ENCODE measurements at places on chromosomes 12 and 14.
A peak's percentile ranks its signal among the peaks of the same experiment; 100 is the strongest.

- no peak for DNase-seq
These were observed 15.8 kb downstream of the KRT7 start for GRCh38 chr12:52248541-52249461.

GRCh38 chr12:25434515-25434914 lies 118.6 kb downstream of the LMNTD1 start:
- DNase-seq = no peak

DNA sequence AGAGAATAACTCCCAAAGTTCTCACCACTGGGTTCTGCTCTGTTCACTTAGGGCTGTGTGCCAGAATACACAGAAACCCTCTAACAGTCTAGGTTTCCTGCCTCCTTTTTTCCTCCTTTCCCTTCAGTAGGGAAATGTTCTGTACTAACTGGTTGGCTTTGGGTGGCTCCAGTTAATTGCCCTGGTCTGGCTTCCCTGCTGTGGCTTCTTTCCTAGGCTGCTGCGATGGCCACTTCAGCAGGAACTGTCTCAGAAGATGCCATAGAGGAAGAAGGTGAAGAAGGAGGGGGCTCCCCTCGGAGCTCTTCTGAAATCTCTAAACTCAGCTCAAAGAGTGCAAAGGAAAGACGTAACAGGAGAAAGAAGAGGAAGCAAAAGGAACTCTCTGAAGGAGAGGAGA lies 115.2 kb downstream of the SCN8A start:
- DNase-seq = no peak

DNA sequence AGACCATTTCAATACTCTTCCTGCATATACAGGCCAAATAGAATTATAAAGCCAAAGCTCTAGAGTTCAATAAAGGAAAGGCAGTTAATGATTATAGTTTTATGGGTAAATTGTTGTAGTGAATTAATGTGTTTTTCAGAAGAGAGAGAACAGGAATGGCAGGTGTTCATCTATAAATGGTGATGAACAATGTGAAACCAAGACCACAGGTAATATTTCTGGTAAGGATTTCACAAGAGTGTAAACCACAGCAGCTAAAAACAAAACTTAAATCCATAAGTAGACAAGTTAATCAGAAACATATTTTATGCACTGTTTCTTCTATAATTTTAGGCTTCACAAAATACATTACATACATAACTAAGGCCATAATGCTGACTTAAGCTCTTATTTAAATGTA lies 204.4 kb downstream of the SYT1 start:
- no peak for DNase-seq

DNA sequence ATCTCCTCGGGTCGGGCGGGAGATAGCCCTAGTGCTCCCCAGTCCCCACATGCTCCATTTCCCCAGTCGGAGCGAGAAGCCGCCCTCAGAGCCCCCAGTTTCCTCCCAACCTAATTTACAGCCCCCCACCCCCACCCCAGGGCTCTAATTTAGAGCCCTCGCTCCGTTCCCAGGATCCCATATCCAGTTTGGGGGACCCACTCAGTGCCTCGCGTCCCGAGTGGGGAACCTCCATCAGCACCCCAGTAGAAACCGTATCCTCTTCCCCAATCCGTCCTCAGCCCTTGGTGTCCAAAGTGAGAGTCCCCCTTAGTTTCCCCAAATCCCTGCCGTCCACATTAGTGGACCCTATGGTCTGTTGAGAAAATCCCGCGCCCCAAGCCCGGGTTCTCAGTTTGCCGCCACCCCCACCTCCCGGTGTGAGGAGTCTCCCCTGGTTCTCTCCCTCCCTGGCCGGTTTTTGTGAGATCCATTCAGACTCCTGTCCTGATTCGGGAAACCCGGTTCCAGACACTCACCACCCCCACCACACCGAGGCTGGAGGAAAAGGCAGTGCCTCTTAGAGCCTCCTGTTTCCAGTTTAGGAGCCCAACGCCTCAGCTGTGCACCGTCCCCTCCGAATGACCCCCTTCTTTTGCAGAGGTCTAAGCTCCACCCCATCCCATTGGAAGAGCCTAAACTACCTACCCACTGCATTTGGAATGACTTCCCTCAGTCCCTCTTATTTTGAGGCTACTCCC lies 809 bp upstream of the MSI1 start:
- DNase-seq = peak; percentile 37

DNA sequence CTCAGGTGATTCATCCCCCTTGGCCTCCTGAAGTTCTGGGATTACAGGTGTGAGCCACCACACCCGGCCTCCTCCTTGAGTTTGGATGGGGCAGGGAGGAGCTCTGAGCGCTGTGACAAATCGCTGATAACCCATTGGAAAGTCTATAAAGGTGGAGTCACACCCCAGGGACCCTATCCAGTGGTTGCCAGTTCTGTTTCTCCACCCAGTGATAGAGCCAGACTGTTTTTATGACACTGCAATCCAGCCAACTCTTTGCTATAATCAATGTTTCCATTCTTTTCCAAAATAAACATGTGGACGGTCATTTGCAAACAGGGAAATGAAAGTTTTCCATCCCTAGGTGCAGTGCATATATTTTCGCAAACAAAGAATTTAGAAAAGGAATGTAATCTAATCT lies 142.0 kb upstream of the PELI2 start:
- DNase-seq = no peak

- DNase-seq = no peak
These were observed 77.7 kb downstream of the SETD3 start for GRCh38 chr14:99402950-99403349.

- peak; percentile 70 for DNase-seq
These were observed 15.6 kb downstream of the MVK start for GRCh38 chr12:109589240-109589590.

DNA sequence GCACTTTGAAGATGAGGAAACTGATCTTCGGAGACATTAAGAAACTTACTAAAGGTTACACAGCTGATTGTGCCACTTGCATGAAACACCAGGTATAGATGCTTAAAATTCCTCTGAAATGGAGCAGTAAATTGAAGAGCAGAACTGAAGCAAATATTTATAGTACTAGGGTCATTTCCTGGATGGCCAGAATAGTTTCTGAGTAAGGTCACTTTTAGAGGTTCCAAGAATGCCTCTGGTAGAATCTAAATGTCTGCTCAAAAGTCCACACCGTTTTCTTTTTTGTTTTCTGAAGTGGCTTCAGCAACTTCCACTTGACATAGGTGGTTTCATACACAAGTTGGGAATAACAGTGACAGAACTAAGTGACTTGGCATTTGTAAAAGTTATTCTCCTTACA lies 19.4 kb downstream of the TPH2 start:
- no peak for DNase-seq

GRCh38 chr12:51437431-51437830 lies 12.8 kb downstream of the SLC4A8 start:
- no peak for DNase-seq

DNA sequence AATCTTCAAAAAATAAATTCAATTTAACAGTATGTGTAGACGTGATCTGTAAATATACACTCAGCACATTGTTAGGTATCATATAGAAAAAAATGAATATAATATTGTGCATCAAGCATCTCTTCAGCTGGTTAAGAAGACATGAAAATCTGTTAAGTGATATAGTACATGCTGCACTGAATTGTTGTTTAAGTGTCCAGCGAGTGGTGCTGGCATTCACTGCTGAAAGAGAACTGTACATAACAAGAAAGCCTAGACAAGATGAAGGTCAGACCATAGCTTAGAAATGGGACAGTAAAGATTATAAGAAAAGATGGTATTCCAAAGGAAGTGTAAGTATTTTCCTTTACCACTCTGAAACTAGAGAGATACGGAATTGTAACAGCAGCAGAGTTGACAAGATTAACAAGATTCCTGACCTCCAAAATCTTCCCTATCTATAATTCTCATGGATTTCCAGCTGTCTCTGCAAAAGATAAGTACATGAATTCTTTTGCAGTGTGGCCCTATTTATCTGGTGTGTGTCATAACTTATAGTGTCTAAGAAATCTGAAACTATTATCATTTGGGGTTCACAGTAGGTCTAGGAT lies 198.6 kb downstream of the FLRT2 start:
- DNase-seq = no peak

DNA sequence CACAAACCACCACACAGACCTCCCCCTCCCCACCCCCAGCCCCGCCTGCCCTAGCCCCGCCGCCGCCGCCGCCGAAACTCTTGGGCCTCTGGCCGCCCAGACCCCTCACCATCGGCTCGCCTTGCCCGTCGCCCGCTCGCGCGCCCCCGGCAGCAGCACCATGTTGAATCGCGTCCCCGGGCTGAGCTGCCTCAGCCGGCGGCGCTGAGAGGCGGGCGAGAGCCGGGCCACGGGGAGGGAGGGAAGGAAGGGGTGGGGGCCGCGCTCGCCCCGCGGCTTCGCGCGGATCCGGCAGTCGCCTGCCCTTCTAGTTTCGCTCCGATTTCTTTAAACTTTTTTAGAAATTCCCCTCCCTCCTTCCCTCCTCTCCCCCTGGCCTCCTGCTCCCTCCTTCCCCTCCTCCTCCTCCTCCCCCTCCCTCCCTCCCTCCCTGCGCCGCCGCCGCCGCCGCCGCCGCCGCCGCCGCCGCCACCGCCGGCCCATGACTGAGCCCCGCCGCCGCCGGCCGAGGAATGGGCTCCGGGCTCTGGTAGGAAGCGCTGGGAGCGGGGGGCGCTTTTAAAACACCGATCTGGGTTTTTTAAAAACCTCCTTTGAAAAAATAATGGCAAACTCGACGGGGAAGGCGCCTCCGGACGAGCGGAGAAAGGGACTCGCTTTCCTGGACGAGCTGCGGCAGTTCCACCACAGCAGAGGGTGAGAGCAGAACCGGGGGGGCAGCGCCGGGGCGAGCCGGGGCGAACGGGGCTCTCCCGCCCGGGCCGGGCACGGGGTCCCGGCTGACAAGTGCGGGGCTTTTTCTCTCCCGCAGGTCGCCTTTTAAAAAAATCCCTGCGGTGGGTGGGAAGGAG lies at the start of gene ARID2:
ARID2 (plus strand) TSS at position 474 of the 851 bp plus-strand sequence; CDS start at position 605, 131 bp downstream.
- DNase-seq = peak; percentile 84

GRCh38 chr12:95953000-95953399 lies 9.9 kb downstream of the AMDHD1 start:
- no peak for DNase-seq

GRCh38 chr12:118094039-118094438 lies 9.8 kb downstream of the VSIG10 start:
- DNase-seq = no peak

- DNase-seq = peak; percentile 2
These were observed 49.6 kb downstream of the TC2N start for GRCh38 chr14:91817566-91818325.

GRCh38 chr14:91315844-91316267 lies 71.4 kb upstream of the GPR68 start:
- DNase-seq = no peak

DNA sequence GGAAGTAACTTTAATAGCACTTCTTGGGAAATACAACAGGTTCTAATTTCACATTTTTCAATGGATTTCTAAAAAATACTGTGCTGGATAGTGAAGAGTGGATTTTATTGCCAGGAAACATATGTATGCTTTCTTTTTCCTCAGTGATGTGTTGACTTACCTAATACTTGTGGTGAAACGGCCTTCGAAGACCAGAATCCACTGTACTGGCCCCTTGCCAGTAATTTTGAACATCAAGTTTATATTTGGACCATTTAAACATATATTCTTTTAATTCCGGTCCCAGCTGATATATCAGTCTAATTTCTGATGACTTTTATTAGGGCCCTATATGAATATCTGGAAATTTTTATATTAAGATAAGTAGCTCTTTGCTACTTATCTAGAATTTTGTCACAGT lies 1.8 kb downstream of the MSRB3 start:
- DNase-seq = no peak

DNA sequence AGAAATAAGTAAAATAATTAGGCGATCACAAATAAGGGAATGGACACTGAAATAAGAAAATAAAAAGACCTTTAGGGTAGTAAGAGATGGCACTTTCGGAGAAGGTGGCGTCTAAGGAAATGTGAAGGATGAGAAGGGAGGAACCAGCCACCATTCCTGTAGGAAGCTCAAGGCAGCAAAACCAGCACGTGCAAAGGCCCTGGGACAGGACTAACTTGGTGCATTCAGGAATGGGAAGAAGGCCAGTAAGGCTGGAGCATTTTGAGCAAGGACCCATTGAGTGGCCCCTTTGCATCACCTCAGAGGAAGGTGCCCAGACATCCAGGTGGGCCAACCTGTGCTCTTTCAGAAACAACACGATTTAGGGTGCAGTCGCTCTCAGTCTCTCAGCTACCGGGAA lies 738 bp upstream of the VPS37B start:
- DNase-seq = no peak

GRCh38 chr14:56044196-56044595 lies 74.0 kb upstream of the PELI2 start:
- no peak for DNase-seq

- no peak for DNase-seq
These were observed 8.5 kb downstream of the KLHL33 start for GRCh38 chr14:20427231-20428009.

GRCh38 chr12:47835831-47836155 lies 16.1 kb upstream of the HDAC7 start:
- peak; percentile 25 for DNase-seq

DNA sequence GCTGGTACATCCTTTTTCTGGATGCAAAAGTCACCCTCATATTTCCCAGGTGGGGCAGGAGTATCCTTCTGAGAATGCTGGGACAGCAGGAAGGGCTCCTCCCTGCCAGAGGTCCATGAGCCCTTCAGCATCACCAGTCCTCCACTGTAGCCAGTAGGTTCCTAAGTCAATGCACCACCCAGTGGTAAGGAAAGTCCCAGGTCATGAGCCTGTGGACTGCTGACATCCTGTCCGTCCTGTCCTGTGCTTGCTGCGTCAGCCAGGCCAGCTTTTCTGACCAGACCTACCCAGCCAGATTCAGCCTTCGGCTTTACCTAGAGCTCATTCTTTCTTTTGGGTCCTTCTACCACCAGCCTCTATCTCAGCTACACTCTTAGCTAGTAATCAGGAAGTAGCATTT lies 23.0 kb upstream of the ACTN1 start:
- DNase-seq = peak; percentile 40

DNA sequence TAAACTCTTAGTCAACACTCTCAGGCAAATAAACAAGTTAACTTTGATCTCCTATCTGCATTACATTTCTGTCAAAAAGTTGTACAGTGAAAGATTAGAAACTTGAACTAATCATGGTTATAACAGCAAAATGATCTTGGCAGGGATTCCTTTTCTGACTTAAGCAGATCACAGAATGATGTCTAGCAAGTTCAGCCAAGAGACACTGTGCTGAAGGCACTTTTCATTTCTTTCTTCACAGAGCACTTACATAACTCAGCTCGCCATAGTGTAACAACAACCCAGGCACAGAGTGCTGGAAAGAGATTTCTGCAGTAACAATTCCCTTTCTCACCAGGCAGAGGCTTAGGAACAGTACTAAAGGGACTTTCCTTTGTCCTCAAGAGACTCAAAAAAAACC lies 19.6 kb upstream of the CSRP2 start:
- peak; percentile 28 for DNase-seq

DNA sequence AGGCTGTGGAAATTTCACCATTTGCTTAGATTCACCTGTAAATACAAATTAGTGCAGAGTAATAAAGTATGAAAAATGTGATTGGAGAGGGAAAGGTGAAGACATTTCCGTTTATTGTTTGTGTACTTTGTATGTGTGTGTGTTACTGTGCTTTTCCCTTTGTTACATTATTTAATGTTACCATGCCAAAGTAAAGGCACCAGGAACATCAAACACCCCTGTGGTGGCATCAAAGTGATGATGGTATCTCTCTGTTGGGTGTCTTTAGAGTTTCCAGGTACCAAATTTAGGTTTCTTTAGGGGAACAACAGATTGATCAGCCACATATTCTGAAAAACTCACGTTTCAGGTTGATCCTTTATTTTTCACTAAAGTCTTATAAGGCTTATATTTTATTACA lies 189.0 kb upstream of the FBXO33 start:
- DNase-seq = no peak

GRCh38 chr12:67598598-67598997 lies 49.9 kb upstream of the DYRK2 start:
- no peak for DNase-seq

- peak; percentile 2 for DNase-seq
These were observed 2.2 kb downstream of the LRFN5 start for GRCh38 chr14:41608681-41609390.

Measured in neural progenitor cell (in vitro differentiated cells).